ENCODE measurements at places on chromosomes 1 and 21. TPM values are rescaled to one million over a fixed set of nuclear protein-coding genes. Genes with fewer than 3 reads are reported as not detected.

Gene TSHB
- not detected for total RNA-seq

Gene LRRN2
- not detected for total RNA-seq

- no peak for DNase-seq
Observed at GRCh38 chr1:97680894-97681293, 239.9 kb downstream of the DPYD start.

- DNase-seq = no peak
Observed at GRCh38 chr1:201126832-201127754, at the start of gene ASCL5. Gene ASCL5, minus strand, starts transcription at chr1:201127184. Its CDS starts 11,812 bp downstream, at chr1:201115372.

- no peak for DNase-seq
Observed at GRCh38 chr1:198492872-198493271, 47.6 kb downstream of the ATP6V1G3 start.

- no peak for DNase-seq
Observed at GRCh38 chr1:9910076-9910422, at the start of gene CTNNBIP1. Gene CTNNBIP1, minus strand, starts transcription at chr1:9910269. Its CDS starts 38,205 bp downstream, at chr1:9872064.

DNA sequence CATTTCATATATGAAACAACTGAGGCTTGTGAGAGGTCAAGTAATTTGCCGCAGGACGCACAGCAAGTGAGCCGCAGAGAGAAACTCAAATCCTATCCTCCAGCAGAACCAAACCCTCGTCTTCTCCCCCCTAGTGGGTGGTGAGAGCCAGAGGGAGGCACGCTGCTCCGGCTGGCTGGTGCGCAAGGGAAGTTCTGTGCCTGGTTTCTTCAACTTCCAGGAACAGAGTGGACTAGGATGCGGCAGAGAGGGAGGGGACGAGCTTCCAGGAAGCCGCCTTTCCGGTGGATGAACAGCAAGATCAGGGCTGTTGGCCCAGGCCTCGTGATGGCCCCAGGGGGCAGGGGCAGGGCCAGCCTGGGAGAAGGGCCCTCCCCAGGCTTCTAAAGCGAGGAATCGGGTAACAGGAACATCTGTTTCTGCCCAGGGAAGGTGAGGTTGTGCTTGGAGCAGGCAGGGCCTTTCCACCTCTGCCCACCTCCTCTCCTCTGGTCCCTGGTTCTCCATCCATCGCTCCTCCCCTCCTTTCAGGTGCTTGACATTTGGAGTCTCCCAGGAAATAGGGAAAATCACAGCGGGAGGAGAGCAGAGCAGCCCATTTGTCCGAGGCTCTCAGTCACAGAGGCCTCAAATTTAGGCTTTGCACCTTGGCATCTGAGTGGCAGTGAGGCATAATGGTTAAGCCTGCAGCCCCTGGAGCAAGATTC lies 16.8 kb upstream of the PDIK1L start:
- DNase-seq = no peak

GRCh38 chr1:26922431-26922729 lies 837 bp downstream of the NUDC start:
- DNase-seq = no peak

Measured in activated naive CD4-positive, alpha-beta T cell treated with anti-CD3 and anti-CD28 coated beads, Interleukin-2, amount 50 U/mL, for 72 hours (primary cell).